ENCODE measurements at places on chromosomes 6 and 20.

- H3K36me3 ChIP-seq = peaks cover 31% of the 10 kb centered on the region
- no peak overlapping the region for H3K27ac ChIP-seq
- H3K4me3 ChIP-seq = peak overlapping the region; percentile 92
- peaks cover 49% of the 10 kb centered on the region for H3K4me1 ChIP-seq
Observed at GRCh38 chr6:151390851-151391470, 398 bp downstream of the ZBTB2 start.

- H3K27me3 ChIP-seq = no peaks in the 10 kb centered on the region
- H3K4me3 ChIP-seq = no peak overlapping the region
- DNase-seq = no peak
- peaks cover 72% of the 10 kb centered on the region for H3K4me1 ChIP-seq
- H3K36me3 ChIP-seq = peaks cover 27% of the 10 kb centered on the region
Observed at GRCh38 chr6:138948546-138949179, 39.4 kb downstream of the REPS1 start.

DNA sequence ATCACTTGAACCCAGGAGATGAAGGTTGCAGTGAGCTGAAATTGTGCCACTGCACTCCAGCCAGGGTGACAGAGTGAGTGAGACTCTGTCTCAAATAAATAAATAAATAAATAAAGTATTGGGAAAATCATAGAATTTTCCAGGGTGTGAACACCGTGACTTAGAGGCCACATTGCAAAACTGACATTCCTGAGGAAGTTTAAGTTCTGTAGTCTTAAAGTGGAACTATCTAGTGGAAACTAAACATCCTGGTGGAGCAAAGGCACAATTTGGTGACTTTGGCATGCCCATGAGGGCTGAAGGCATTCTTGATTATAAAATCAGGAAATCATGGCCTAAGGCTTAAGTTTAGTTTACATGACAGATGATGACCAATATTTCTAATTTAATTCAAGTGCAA is 32.7 kb upstream of the MCM3 start:
- DNase-seq = no peak
- H3K27me3 ChIP-seq = no peaks in the 10 kb centered on the region
- H3K36me3 ChIP-seq = no peaks in the 10 kb centered on the region
- H3K27ac ChIP-seq = no peak overlapping the region

- H3K27ac ChIP-seq = no peak overlapping the region
- H3K4me1 ChIP-seq = peaks cover 52% of the 10 kb centered on the region
- DNase-seq = no peak
- no peak overlapping the region for H3K4me3 ChIP-seq
- H3K36me3 ChIP-seq = peaks cover 63% of the 10 kb centered on the region
- no peaks in the 10 kb centered on the region for H3K27me3 ChIP-seq
Observed at GRCh38 chr6:90118069-90118468, 178.6 kb downstream of the BACH2 start.

DNA sequence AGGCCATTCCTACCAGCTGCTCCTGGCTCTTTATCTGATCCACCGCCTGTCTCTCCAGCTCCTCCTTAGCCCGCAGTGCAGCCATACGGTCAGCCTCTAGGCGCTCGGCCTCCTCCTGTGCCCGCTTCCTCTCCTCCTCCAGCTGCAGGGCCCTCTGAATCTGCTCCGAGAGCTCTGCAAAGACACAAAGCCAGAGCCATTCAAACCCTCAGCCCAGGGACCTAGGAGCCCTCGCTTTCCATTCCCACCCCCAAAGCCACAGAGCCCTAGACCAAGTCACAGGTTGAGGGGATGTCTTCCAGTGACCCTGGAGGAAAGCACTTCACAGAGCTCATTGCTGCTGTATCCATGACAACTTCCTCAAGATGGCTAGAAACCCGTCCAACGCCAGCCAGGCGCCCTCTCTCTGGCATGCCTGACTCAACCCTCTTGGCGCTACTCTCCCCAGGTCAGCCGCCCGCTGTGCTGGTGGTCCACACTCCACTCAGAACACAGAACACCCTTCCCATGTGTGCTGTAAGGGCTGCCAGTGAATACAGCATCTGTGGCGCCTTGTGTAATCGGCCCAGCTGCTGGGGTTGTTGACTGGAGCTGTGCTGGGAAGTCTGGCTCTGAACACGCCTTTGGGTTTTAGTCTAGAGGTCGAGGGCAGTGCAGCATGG is 49.3 kb downstream of the EZR start:
- DNase-seq = no peak
- peaks cover 83% of the 10 kb centered on the region for H3K36me3 ChIP-seq
- no peaks in the 10 kb centered on the region for H3K27me3 ChIP-seq

DNA sequence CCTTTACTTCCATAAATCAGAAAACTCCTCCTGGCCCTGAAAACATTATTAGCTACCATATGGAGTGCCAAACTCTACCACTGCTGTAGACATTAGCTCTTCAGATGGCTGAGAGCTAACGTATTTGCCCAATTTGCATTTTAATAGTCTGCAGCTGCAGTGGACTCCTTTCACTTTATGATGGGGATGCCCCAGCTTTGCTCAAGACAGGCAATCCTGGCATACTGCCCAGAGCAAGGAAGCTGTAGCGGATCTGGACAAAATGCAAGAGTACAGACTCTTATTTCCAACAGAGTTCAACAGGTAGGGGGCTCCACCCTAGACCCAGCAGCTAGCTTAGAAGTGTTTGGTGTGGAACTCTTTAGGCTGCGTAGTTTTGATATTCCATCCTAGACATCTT is 246.7 kb downstream of the FOXC1 start:
- peaks cover 2% of the 10 kb centered on the region for H3K36me3 ChIP-seq
- DNase-seq = no peak
- no peaks in the 10 kb centered on the region for H3K4me1 ChIP-seq
- no peaks in the 10 kb centered on the region for H3K27me3 ChIP-seq

GRCh38 chr6:114304304-114304887 is 38.4 kb downstream of the HS3ST5 start:
- no peak overlapping the region for H3K27ac ChIP-seq
- no peak for DNase-seq
- no peaks in the 10 kb centered on the region for H3K4me1 ChIP-seq
- no peaks in the 10 kb centered on the region for H3K36me3 ChIP-seq
- H3K4me3 ChIP-seq = no peak overlapping the region
- H3K27me3 ChIP-seq = peaks cover 2% of the 10 kb centered on the region

GRCh38 chr20:36197271-36197670 is 39.0 kb upstream of the AAR2 start:
- no peak for DNase-seq
- no peak overlapping the region for H3K27ac ChIP-seq
- peaks cover 2% of the 10 kb centered on the region for H3K27me3 ChIP-seq
- no peak overlapping the region for H3K4me3 ChIP-seq

- no peak overlapping the region for H3K4me3 ChIP-seq
- H3K4me1 ChIP-seq = peaks cover 41% of the 10 kb centered on the region
- no peaks in the 10 kb centered on the region for H3K36me3 ChIP-seq
- H3K27me3 ChIP-seq = peaks cover 10% of the 10 kb centered on the region
- DNase-seq = no peak
- H3K27ac ChIP-seq = no peak overlapping the region
Observed at GRCh38 chr6:150627585-150628025, 27.9 kb downstream of the PLEKHG1 start.

DNA sequence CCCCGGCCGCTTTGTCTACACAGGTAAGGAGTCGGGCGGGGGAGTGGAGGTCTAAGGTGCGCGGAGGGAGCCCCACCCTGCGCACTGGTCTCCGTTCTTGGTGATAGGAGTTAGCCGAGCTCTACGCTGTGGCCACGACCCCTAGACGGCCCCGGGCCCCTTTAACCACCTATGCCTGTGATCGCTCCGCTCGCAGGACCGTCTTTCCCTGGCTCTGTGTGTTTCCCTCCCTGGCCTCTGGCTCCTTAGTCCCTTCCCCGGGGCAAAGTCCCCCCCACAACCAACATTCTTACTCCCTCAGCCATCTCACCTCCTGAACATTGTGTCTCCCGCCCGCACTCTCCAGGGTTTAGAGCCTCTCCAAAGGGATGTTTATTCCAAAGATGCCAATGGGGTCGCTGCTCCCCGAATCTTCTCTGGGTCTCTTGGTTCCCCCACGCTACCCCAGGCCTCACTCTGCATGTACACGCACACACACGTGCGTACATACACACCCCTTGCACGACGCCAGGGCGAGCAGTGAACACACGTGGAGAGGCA is 50.4 kb downstream of the CPXM1 start:
- no peak overlapping the region for H3K4me3 ChIP-seq
- H3K27me3 ChIP-seq = peaks cover 23% of the 10 kb centered on the region
- H3K27ac ChIP-seq = no peak overlapping the region
- DNase-seq = no peak
- peaks cover 30% of the 10 kb centered on the region for H3K4me1 ChIP-seq
- no peaks in the 10 kb centered on the region for H3K36me3 ChIP-seq

- H3K27ac ChIP-seq = no peak overlapping the region
- H3K4me3 ChIP-seq = no peak overlapping the region
- no peaks in the 10 kb centered on the region for H3K36me3 ChIP-seq
- no peaks in the 10 kb centered on the region for H3K4me1 ChIP-seq
Observed at GRCh38 chr20:19121463-19121862, 91.0 kb upstream of the SLC24A3 start.

GRCh38 chr20:63969838-63970713 is at the start of gene ZNF512B:
TSS of gene ZNF512B (minus strand) at chr20:63969930. CDS start at chr20:63967950, 1,980 bp downstream.
- peaks cover 14% of the 10 kb centered on the region for H3K36me3 ChIP-seq
- no peaks in the 10 kb centered on the region for H3K27me3 ChIP-seq
- peak within 1 kb of the TSS; percentile 83 for H3K27ac ChIP-seq
- peak within 1 kb of the TSS; percentile 77 for H3K4me3 ChIP-seq
- DNase-seq = peak; percentile 78
- H3K4me1 ChIP-seq = peaks cover 22% of the 10 kb centered on the region

DNA sequence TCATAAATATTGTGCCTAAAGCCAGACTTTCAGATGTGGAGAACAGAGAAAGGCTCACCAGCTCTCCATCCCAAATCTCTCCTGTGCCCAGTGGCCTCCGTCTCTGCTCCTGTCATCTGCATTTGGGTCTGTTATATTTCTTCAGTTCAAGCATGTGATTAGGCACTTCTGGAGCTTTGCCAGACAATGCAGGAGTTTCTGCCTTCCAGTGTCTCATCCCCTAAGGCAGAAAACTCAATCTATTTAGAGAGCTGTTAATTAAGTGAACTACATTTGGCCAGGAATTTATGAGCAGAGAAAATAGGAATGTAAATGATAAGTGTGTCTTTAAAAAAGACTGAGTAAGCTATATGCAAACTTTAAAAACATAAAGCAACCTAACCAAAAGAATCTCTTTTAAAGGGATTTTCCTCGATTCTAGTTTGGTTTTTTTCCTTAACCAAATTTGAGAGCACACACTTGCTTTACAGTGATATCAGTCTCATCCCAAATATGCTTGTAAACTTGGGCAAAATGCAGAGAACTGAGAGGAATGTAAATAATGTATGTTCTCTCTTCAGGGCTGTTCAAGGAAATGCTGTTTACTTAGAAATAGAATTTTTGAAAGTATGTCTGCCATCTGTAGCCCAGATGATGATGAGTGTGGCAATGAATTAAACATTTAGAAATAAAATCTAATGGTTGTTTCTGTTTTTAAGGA is 113.9 kb downstream of the ELOVL4 start:
- no peaks in the 10 kb centered on the region for H3K36me3 ChIP-seq
- no peak overlapping the region for H3K4me3 ChIP-seq
- H3K4me1 ChIP-seq = no peaks in the 10 kb centered on the region
- H3K27ac ChIP-seq = no peak overlapping the region
- no peak for DNase-seq

- H3K4me1 ChIP-seq = no peaks in the 10 kb centered on the region
- no peak overlapping the region for H3K27ac ChIP-seq
- no peaks in the 10 kb centered on the region for H3K36me3 ChIP-seq
- H3K27me3 ChIP-seq = peaks cover 6% of the 10 kb centered on the region
Observed at GRCh38 chr6:106729841-106730240, 100.5 kb downstream of the QRSL1 start.

DNA sequence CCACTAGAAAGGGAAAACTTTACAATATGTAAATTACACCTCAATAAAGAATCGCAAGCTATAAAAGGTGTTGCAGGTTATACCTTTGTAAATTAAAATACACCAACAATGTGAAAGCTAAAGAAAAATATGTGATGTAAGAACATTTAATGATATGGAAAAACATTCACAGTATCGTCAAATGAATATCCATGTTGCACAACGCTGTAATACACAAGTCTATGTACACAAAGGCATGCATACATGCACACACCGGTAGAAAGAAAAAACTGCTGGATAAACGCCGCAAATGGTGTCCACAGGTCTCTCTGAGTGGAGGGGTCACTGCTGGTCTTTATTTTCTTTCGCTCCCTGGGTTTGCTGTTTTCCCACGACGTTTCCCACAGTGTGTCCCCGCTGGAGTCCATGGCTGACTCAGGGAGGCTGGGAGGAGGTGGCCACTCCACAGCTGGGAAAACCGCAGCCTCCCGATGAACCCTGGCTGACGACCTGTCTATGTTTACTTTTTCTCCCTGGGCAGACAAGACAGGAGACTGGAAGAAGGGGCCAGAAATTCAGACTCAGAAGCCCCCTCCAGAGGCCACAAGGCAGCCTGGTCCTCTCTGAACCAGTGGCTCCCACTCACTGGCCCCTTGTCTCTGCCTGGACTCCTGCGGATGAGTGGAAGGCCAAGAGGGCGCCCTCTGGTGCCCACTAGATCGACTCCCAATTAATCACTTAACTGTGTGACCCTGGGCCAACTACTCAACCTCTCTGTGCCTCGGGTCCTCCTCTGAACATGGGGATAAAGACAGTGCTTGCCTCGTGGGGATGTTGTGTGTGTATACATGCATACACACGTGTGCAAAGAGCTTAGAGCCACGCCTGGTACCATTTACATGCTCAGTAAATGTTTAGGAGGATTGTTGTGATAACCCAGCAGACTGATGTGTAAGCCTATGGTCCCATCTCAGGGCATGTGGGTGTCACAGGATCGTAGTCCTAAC is 12.8 kb upstream of the BPI start:
- H3K27me3 ChIP-seq = peaks cover 24% of the 10 kb centered on the region
- H3K4me3 ChIP-seq = no peak overlapping the region
- H3K27ac ChIP-seq = no peak overlapping the region
- H3K4me1 ChIP-seq = no peaks in the 10 kb centered on the region
- peak; percentile 16 for DNase-seq
- H3K36me3 ChIP-seq = no peaks in the 10 kb centered on the region

GRCh38 chr6:111987295-111987694 is 66.6 kb upstream of the CCN6 start:
- H3K4me3 ChIP-seq = no peak overlapping the region
- H3K27ac ChIP-seq = peak overlapping the region; percentile 48
- peaks cover 15% of the 10 kb centered on the region for H3K36me3 ChIP-seq
- H3K27me3 ChIP-seq = no peaks in the 10 kb centered on the region

DNA sequence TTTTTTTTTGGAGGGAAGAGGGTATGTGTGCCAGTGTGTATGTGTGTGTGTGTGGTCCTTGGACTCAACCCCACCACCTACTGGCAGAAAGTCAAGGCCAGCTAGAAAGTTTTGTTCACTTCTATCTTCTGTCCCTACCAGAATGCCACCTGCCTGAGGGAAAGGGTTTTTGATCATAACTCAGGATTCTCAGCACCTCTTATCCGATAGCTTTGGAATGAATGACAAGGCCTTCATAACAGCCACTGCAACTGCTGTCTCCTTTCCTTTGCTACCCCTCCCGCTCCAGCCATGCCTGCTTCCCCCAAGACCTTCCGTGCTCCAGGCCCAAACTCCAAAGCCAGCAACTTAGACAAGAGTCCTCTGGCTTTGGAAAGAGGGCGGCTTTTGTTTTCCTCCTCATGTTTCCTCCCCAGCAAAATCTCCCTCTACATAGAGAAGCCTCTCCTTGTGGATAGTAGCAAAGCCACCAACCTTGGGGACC is 18.7 kb downstream of the BTN3A1 start:
- H3K4me3 ChIP-seq = no peak overlapping the region
- peaks cover 20% of the 10 kb centered on the region for H3K36me3 ChIP-seq
- no peak overlapping the region for H3K27ac ChIP-seq

GRCh38 chr20:37988306-37988954 is 44.8 kb downstream of the TTI1 start:
- DNase-seq = no peak
- peaks cover 21% of the 10 kb centered on the region for H3K4me1 ChIP-seq

Measured in activated CD4-positive, alpha-beta T cell treated with anti-CD3 and anti-CD28 coated beads for 36 hours (primary cell).